ENCODE measurements at places on chromosomes 2 and 18.

- DNase-seq = no peak
Observed at GRCh38 chr18:39435996-39436395, 1870.4 kb upstream of the CELF4 start.

GRCh38 chr2:238569507-238570195 lies 142.9 kb downstream of the ASB1 start:
- DNase-seq = no peak

DNA sequence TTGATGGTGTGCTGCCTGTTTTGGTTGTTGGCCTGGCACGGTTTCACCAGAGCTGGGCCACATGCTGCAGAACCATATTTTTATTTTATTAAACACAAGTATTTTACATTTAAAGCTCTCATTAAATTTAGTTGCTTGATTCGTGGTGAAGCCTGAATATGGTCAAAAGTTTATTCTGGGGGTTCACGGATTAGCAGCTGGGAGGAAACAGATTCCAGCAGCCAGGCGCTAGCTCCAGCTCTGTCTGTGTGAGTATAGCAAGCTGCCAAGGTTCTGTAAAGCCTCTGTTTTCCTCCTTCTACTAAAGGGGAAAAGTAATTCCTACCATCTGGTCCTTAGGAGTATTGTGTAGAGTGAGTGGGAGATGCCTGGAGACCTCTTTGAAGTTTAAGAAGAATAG lies 22.5 kb downstream of the GATA6 start:
- DNase-seq = no peak

DNA sequence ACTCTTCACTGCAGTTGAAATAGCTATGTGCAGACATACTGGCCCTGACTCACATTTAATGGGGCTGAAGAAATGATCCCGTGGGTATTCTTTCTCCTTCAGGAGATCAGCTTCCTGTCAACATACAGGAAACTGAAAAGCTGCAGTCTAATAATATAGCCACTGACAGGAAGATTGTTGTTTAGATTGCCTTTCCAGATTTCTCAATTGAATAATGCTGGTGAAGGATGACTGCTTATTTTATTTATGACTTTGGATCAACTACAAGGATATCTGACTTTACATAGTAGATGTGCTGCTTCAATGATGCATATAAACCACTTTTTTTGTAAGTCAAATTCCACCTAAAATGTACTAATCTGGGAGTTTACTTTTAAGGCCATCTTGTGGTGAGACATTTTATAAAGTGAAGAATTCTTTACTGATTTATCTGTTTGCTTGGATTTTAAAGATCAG lies 93.4 kb upstream of the MAP4K3 start:
- no peak for DNase-seq

- DNase-seq = no peak
Observed at GRCh38 chr2:131105950-131106801, 1.0 kb downstream of the PLEKHB2 start.

- DNase-seq = no peak
Observed at GRCh38 chr2:234446404-234447076, 50.3 kb downstream of the ARL4C start.

- no peak for DNase-seq
Observed at GRCh38 chr2:127829845-127830246, 18.9 kb upstream of the WDR33 start.

DNA sequence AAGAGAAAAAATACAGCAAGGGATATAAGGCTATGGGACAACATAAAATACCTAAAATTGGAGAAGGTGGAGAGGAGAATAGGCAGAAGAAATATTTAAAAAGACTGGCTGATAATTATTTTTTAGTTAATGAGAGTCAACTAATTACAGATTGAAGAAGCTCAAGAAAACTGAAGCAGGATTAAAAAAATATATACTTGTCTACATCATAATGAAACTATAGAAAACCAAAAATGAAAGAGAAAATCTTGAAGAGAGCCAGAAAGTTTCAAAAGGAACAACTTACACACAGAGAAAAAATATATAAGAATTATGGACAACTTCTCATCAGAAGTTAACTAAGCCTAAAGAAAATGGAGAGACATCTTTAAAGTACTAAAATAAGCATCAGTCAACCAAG lies 62.9 kb upstream of the APCDD1 start:
- DNase-seq = no peak

GRCh38 chr2:28277466-28277865 lies 115.2 kb upstream of the FOSL2 start:
- DNase-seq = no peak

- DNase-seq = no peak
Observed at GRCh38 chr2:69491864-69492263, 54.6 kb upstream of the NFU1 start.

DNA sequence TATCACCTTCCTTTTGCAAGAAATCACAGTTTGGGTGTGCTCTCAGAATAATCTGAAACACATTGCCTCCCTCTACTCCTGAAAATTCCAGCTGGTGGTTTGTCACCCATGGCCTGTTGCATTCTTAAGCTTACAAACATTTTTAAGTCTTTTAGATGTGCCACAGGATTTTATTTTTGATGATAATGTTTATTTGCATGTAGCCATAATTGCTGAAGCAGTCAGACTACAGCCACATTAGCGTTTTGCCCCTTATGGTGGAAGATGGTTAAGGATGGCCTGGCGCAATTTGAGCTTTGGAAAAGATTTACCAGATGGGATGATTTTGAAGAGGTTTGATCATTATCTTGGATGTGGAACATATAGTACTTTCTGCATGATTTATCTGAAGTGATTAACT lies 439.5 kb downstream of the MEIS1 start:
- DNase-seq = no peak

DNA sequence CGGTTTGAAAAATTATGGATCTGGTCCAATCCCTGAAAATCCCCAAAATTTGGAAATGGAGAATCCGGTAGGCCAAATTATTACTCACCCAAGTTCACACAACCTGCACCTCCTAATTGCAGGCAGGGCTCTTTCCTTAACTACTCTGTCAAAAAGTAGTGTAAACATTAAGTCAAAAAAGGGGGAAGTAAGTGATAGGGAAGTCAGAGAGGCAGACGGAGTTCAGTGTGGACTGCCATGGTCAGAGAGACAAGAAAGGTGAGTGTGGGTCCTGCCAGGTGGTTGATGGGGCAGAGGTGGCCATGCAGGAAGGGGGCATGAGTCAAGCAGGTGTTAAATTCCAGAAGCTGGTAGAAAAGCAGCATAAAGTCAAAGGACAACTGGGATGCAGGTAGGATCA lies 104.7 kb upstream of the STPG4 start:
- no peak for DNase-seq

DNA sequence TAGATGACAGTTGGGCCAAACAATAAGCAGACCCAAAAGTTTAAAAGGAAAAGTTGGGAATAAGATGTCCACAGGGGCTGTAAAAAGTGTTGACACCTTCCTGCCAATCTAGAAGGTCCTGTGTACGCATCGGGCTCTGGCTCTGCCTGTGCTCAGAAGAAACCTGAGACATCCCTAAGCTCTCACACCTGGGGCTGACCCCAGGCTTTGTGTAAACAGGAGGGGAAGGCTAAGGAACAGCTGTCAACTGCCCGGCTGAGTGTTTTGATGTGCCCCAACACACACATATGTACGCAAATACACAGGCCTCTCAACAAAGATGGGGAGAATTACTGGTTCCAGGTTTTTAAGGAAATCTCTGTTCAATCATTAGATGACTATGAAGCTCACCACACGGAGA lies 59.5 kb downstream of the TMEM131 start:
- peak; percentile 12 for DNase-seq

GRCh38 chr2:41197781-41198180 lies 745.9 kb upstream of the SLC8A1 start:
- no peak for DNase-seq

DNA sequence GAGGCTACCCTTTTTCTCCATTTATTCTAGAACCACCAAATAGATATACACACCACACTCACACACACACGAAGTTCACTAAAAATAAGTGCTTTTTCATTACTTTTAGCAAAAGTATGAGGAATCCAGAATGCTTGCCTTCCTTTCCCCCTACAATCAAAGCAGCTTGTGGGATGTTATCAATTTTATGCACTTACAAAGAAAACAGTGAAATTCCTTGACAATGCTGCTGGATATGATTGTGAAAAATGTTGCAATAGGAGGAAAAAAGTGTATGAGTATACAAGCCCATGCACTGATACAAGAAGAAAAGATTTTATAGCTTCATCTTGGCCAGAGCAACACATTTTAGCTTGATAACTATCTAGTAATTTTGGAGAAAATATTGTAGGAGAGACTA lies 269.2 kb downstream of the XIRP2 start:
- DNase-seq = no peak

GRCh38 chr2:84942964-84943421 lies 28.0 kb upstream of the KCMF1 start:
- no peak for DNase-seq

GRCh38 chr2:62884086-62884485 lies 166.5 kb upstream of the OTX1 start:
- DNase-seq = no peak

DNA sequence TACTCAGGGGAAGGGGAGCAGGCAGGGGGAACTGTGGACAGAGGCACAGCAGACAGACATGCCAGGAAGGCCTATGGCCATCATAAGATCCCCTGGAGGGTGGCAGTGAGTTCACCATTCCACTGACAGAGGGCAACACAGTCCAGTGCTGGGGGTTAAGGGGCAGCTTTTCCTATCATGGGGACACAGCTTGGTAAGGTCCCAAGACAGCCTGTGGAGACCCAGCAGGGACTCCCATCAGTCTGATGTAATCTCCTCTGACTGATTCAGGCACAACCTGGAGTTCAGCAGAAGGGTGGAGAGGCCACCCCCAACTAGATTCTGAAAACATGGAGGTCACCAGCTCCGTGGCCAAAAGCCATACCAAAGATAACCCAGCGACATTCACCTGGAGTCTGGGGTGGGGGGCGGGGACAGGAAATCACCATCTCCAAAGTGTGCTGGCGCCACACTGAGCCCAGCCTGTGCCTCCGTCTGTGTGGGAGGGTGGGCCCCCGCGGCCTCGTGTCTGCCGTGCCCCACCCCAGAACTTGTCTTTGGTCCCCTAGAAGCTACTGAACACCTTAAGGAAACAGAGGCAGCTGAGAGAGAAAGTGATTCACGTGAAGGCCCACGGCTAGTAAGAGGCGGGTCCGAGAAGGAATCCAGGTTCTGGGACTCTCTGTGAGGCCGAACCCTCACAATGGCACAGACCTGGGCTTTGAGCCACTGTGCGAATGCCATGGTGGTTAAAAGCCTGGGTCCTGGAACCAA lies 28.6 kb downstream of the DNMT3A start:
- DNase-seq = no peak

DNA sequence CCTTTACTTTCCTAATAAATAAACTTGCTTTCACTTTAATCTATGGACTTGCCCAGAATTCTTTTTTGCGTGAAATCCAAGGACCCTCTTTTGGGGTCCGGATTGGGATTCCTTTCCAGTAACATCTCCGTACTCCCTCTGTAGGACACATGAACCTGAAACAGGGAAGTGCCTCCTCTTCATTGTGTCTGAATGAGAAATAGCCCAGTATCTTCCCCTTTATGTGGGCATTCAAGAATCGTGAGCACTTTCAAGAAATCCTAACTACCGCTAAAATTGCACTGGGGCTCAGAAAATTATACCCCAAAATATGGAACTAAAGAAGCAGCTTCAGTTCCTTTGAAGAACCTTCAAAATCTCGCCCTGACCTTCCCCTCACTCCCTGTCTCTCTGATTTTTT lies 7.8 kb upstream of the POMC start:
- no peak for DNase-seq

DNA sequence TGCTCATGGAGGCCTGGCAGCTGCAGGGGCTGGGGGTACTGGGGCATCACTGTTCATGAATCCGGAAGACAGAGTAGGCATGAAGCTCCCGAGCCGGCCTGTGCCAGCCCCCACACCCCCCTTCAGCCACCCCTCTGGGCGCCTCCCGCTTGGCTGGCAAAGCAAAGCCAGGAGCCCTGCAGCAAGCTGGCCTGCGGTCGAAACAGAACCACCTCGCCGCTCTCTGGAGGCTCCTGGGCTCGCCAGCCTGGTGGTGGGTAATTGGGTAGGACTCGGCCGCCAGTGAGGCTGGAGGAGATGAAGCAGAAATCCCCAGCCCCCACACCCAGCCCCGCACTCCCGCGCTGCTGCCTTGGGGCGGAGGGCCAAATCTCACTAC lies 70.9 kb upstream of the GPC1 start:
- no peak for DNase-seq

GRCh38 chr2:14577843-14578242 lies 54.7 kb upstream of the LRATD1 start:
- DNase-seq = no peak

DNA sequence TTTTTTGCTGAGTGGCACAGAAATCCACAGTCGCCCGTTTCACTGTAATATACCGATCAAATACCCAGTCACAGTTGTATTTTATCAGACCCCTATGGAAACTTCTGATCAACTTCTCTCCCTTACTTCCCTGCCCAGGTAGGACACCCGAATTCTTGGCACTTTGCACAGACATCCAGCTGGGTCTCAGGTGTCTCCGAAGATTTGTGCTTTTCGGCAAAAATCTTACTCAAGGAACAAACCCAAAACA lies 596 bp downstream of the MREG start:
- DNase-seq = no peak

GRCh38 chr2:7857904-7858303 lies 824.0 kb upstream of the ID2 start:
- no peak for DNase-seq

DNA sequence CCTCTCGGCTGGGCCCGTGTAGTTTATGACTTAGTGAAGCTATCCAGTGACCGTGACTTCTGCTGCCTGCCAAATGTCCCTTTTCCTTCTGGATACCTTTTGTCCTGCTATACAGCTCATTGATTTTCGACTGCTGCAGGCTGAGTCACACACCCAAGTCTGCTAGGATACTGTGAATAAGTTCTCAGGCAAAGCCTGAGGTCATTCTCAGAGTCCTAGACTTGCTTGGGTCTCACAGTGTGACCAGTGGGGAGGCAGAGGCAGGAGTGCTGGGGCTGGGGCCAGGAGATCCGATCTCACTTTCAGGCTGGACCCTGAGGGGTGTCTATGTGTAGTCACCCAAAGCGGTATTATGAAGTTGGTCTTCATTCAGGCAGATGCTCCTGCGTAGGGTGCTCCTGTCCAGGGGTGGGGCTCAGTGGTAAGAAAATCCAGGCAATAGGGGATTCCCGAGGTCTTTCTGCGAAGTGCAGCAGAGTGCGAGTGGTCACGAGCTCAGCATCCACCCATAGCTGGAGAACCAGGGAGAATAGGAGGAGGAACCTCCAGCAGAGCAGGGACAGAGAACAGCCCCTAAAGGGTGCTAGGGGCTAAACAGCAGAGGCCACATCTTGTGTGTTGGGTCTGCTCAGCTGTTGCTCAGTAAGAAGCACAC lies 268.6 kb upstream of the NCKAP5 start:
- no peak for DNase-seq

DNA sequence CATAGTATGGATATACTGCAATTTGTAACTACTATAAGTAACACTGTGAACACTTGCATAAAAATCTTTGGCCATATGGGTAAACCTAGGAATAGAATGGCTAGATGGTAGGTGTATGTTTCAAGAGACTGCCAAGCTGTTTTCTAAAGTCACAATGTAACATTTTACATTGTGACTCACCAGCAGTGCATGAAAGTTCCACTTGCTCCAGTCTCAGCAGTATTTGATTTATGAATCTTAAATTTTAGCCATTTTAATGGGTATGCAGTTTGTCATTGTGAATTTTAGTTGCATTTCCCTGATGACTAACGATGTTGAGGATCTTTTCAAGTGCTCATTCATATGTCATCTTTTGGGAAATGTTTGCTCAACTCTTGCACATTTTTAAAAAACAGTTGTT lies 86.1 kb downstream of the FARSB start:
- no peak for DNase-seq

GRCh38 chr18:4721545-4721944 lies 266.4 kb upstream of the DLGAP1 start:
- DNase-seq = no peak

- no peak for DNase-seq
Observed at GRCh38 chr2:26292646-26293045, 47.9 kb downstream of the HADHB start.

Measured in NCI-H2081 treated with DMSO at 0.1 percent for 48 hours (cell line).